ENCODE measurements at places on chromosomes 6 and 20.

DNA sequence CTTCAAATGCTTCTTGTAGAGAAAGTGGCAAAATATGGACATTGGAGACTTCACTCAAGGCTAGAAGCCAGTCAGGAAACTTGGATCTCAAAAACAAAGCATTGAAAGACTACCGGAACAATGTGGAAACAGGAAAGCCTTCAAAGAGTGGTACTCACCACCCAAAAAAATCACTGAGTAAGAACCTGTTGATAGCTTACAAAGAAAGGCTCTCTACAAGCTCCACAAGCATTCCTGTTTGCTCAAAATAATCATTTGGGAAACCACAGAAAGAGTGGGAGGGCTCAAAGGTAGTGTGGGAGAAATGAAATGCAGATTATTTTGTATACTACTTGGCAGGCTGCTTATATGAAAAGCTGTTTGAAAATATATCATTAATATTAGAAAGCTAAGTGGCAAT, 9.5 kb upstream of the DST start:
- DNase-seq: no peak

DNA sequence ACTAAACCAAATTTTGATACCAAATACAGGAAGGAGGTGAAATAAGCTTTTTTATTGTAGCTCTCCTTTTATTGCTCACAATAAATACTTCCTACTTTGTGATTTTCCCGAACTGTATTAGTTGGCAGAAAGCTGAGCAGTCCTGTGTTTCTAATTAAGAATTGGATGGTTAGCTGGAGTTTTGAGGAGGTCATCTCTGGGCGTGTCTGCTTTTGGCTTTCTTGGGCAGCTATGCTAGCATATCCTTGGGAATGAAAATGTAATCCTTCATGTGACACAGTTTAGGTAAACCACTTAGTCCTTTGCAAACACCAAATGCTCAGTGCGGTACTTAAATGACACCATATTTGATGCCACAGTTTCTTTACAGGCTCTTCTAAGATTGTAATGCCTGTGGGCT, 67.5 kb downstream of the MTHFD1L start:
- no peak for DNase-seq

- DNase-seq: no peak
These were observed 156.6 kb downstream of the KLHL32 start for GRCh38 chr6:97081010-97081590.

GRCh38 chr6:115133790-115134189, 791.0 kb upstream of the HS3ST5 start:
- DNase-seq: peak; percentile 13

GRCh38 chr6:154356690-154357089, at the start of gene IPCEF1:
IPCEF1 (minus strand) TSS chr6:154356803; CDS start chr6:154265947, 90,856 bp downstream.
- DNase-seq: no peak

DNA sequence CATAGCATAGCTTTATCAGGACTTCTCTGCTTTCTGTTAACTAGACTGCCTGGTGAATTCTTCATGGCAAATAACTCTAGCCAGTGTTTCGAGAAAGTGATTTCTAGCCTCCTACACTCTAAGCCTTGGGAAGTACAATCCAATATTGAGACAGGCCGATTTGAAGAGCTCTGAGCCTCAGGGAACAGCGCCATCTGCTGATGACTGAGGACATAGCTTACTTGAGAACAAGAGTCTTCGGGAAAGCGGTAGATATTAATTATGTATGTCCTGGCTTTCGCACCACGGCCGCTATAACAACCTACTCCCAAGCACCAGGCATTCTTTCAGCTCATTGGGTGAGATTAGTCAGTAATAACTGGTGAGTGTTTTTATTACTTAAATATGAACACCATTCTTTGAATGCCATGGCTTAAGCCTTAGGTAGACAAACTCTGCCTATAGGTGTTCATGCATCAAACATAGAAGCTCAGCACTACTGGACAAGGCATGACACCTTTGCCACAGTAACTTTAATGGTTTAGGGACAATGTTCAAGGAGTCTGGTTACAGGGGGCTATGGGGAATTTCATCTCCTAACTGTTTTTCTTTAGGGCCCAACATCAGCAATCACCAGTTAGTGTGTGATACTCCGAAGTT, 518.6 kb downstream of the BMP2 start:
- DNase-seq: peak; percentile 85

DNA sequence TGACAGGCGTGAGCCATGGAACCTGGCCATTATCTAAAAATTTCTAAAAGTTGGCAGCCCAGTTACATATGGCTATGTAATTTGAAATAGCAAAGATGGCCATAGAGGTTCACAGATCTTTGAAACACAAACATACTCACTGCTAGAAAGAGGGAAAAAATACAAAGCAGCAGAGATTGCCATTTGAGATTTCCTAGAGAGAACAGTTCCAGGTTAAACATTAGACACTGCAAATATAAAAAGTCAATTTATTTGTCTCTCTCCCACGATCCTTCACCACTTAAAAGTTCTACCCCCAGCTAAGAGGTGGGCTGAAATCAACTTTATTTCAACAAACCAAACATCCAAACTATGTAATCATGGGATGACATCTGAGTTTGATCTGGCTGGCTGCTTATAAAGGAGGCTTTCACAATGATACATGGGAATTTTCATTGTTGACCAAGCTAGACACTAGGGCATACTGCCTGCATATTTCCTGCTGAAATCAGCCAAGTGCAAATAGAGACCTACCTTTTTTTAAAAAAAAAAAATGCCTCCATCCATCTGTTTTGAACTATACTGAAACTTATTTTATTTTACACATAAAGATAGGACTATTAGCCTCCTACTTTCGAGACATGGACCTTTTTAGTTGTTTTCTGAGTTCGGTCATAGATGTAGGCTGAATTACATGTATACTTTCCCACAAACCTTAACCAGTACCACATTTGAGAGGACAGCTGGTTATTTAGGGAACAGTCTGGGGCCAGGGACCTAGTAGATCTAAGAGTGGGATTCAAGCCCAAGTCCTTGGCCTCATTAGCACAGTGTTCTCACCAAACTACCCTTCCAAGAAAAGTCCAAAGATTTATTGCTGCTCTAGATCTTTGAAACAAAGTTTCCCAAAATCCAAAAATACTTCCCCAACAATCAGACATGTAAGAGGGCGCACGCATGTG, 16.6 kb downstream of the DCDC2 start:
- no peak for DNase-seq

GRCh38 chr20:8414586-8415274, 282.7 kb downstream of the PLCB1 start:
- DNase-seq: no peak

DNA sequence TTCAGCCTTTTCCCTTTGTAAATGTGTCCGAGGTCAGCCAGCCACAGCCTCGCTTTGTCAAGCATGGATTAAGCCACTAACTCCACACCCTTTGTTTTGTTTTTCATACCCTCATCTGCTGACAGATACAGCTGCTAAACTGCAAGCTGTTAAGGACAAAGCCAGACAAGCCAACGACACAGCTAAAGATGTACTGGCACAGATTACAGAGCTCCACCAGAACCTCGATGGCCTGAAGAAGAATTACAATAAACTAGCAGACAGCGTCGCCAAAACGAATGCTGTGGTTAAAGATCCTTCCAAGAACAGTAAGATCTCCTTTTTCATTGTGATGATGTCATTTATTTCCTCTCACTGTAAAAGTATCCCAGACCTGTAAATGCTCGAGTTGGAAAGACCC, 269.3 kb downstream of the ARHGAP18 start:
- DNase-seq: peak; percentile 12

DNA sequence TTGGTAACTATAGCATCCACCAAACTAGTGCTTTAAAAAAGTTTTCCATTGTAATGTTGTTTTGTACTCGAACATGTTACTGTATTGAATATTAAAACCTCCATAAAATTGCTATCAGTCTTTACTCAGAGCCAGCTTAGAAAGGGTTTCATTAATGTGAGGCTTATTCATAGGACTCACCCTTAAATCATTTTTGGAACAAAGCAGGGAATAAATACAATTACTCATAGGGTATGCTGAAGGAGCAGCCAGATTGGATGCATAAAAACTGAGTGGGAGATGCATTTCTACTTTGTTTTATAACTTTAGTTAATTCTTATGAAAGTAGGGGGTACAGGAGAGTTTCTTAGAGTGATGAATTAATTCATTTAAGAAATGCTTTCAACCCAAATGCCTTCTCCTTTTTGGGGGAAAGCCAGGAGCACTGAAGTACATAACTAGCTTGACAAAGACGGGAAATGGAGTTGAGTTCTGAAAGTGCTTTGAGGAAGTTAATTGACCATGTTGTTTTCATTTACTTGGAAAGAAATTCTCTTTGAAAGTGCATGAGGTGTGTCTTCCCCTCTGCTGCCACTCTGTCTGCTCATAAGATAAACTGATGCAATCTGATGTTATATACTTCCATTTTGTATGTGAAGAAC, 90.3 kb downstream of the RNF144B start:
- DNase-seq: no peak

GRCh38 chr20:46172961-46173536, 54.9 kb downstream of the CD40 start:
- no peak for DNase-seq

GRCh38 chr6:79009819-79010218, 68.2 kb downstream of the PHIP start:
- DNase-seq: no peak

- DNase-seq: no peak
These were observed 40.7 kb downstream of the ZNF831 start for GRCh38 chr20:59204165-59204894.

DNA sequence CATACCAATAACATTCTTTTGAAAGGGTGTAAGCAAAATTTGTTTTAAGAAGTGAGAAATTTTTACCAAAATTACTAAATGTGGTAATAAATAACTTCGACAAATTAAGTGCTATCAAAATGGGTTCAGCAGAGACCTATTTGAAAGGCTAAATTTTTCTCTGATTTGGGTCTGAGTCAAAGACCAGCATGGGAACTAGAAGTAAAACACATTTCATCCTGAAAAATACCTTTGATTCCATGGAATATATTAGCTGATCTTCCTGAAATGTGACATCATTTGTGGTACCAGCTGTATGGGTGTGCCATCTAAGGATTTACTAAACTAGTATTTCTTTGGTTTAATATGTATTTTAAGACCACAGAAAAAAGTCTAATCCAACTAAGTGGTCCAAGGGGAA, 63.6 kb downstream of the BLOC1S5 start:
- no peak for DNase-seq

GRCh38 chr6:149050160-149050559, 267.4 kb upstream of the TAB2 start:
- no peak for DNase-seq

DNA sequence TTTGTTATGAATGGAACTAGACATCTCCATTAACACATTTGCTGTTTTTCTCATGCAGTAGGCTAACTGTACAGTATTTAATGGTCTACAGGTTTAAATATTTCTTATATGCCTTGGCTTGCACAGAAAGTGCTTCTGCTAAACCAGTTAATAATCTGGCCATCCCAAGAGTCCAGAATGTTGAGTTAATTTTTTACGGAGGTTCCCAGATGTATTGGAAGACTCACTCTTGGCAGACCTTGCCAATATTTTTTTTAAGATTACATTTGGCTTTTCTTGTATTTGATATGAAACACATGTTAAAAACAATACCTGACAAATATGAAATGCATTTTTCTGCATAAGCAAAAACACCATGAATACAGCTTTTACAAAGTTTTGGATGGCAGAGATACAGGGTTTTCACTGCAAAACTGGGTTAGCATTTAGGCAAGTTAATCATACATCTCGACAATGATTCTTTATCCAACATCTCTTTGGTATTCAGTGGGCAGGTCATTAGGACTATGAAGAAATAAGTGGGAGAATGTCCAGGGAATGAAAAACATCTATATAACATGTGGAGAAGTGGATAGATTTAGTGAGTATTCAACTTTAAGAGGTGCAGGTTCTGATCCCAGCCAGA, 94.0 kb downstream of the SGK1 start:
- DNase-seq: no peak

DNA sequence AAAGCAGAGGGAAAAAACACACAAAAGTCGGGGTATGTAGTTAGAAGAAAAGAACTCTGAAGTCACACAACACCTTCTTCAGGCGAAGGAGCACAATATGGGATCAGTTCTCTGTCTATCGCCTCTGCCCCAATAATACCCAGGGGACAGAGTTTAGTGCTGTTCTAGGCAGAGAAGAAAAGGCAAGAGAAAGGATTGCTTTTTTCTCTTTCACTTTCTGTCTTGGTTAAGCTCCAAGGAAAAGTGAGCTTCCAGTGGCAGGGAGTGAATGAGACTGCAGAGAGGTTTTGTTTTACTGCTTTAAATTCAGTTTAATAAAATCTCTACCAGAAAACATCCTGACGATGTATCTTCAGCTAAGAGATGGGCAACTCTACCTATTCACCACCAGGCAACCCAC, 86.6 kb upstream of the STXBP5 start:
- DNase-seq: no peak

DNA sequence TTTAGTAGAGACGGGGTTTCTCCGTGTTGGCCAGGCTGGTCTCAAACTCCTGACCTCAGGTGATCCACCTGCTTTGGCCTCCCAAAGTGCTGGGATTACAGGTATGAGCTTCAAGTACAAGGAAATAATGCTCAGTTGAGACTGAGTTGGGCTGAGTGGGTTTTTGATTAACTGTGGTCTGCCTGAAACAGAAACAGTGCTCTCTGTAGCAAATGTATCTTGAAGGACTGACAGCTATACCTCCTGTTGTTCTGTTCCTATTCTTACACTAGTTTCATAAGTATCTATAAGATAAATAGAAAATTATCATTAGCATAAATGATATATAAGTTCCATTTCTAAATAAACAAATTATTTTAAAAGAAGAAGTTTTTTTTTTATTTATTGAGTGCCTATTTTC, 142.8 kb upstream of the PTPRK start:
- no peak for DNase-seq

- no peak for DNase-seq
These were observed 28.4 kb downstream of the SYNDIG1 start for GRCh38 chr20:24497851-24498250.

- DNase-seq: peak; percentile 22
These were observed 212.4 kb upstream of the RUNX2 start for GRCh38 chr6:45115696-45116095.

Data from RKO (cell line).